IMR-90 (cell line): ENCODE measurements at places on chromosomes 1 and 21. TPM values are rescaled to one million over a fixed set of nuclear protein-coding genes. Genes with fewer than 3 reads are reported as not detected.

Gene NUP210L
- 0.02 TPM in 1 of 2 replicates, not detected in the other for polyA plus RNA-seq

Gene TSPEAR
- not detected in 2 replicates for polyA plus RNA-seq

Gene DPYD
- 7.2 and 9.3 TPM in 2 replicates for polyA plus RNA-seq

Gene ZBTB48
- 17.5 and 19.7 TPM in 2 replicates for polyA plus RNA-seq

Gene RHOU
- 0.27 and 0.44 TPM in 2 replicates for polyA plus RNA-seq

Gene NHLH1
- polyA plus RNA-seq: 0.14 and 0.26 TPM in 2 replicates

Gene CTSE
- not detected in 2 replicates for polyA plus RNA-seq

Gene KLF17
- polyA plus RNA-seq: 0.14 and 0.17 TPM in 2 replicates

Gene DUSP12
- polyA plus RNA-seq: 35.6 and 39.2 TPM in 2 replicates

Gene VWA5B1
- polyA plus RNA-seq: not detected in 2 replicates

Gene TTC39A
- polyA plus RNA-seq: 0.62 and 0.79 TPM in 2 replicates

Gene COL9A2
- 1.3 and 1.6 TPM in 2 replicates for polyA plus RNA-seq

Gene SH3GLB1
- 25.1 and 36.5 TPM in 2 replicates for polyA plus RNA-seq

Gene OR2L2
- not detected in 2 replicates for polyA plus RNA-seq

Gene TESK2
- polyA plus RNA-seq: 1.1 and 1.3 TPM in 2 replicates

GRCh38 chr21:37866027-37866426, 50.2 kb downstream of the KCNJ6 start:
- DNase-seq: no peak

GRCh38 chr1:172252321-172252720, 168.2 kb upstream of the C1orf105 start:
- DNase-seq: no peak

DNA sequence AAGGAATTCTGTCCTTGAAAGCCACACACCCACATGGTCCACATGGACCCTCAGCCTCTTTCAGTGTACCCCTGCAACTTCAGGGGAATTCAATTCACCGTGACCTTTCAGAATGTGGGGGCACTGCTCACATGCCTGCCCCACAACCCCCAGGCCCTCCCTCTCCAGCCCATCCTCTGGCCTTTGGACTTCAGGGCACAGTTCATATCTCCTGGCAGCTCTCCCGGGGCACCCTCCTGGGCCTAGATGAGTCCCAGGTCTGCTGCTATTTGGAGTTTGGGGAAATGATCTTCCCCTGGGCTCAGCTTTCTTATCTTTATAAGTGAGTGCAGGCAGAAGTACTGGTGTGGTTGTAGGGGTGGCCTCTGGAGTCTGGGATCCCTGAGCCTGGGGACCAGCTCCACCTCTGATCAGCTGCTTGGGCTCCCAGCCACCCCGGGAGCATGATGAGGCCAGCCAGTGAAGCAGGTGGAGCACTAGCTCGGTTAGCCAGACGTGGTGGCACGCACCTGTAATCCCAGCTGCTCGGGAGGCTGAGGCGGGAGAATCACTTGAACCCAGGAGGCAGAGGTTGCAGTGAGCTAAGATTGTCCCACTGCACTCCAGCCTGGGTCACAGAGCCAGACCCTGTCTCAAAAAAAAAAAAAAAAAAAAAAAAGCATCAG, 15.8 kb downstream of the C1orf167 start:
- DNase-seq: no peak

DNA sequence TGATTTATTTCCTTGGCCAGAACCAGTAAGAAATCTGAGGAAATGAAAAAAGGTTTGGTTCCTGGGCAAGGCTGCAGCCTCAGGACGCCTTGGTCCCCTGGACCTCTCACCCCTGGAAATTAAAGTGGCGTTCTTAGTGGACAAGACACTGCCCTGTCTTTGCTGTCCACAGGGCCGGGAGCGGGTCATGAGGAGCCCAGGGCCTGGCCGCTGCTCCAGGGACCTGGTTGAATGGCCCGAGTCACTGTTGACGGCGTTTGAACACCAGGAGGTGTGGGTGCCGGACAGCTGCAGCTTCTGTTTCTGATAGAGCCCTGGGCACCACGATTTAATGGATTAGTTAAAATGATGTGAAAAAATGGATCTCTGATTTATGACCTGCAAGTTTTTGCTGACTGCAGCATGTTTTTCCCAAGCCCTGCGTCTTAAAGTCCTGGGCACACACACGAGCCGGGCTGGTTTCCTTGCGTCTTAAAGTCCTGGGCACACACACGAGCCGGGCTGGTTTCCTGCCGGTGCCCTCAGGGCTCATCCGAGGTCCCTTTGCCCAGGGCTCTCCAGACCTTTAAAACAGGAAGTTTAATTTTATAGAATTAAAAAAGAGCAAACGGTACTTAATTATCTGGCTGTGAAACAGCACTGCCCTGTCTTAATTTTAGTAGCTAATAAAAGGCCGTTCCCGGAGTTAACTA, 74.1 kb upstream of the ACTRT2 start:
- no peak for DNase-seq

DNA sequence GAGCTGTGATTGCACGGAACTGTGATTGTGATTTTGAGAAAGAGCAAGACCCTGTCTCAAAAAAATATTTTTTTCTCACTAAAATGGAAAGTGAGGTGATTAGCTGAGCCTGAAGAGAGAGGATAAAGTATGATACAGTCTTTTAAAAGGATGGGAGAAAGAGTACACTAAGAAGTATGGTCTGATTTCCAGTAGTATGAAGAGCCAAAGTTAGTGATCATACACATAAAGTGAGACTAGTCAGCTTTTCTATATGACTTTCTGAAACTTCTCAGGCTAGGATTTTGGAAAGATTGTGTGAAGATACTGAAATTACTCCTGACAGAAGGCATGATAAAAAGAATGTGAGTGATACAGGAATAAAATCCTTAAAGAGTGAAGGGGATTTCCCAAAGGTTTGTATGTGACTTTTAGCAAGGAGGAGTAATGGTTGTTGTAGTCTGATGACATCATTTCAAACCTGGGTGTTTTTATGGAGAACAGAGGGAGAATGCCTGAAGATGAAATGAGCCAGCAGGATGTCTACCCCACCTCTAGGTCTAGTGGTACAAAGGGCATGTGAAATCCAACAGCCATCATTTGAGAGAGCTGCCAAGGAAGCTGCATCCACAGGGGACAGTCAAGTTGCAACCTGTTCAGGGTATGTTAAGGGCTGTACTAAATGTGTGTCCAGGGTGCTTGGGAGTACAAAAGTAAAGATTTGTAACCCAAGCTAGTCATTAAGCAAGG, 157.7 kb downstream of the PIK3R3 start:
- peak; percentile 68 for DNase-seq

GRCh38 chr21:44946254-44947041, 6.6 kb downstream of the SLX9 start:
- no peak for DNase-seq

GRCh38 chr1:6185151-6185550, 5.0 kb upstream of the CHD5 start:
- DNase-seq: peak; percentile 82

- peak; percentile 69 for DNase-seq
Observed at GRCh38 chr1:35715568-35716002, 3.1 kb downstream of the C1orf216 start.

DNA sequence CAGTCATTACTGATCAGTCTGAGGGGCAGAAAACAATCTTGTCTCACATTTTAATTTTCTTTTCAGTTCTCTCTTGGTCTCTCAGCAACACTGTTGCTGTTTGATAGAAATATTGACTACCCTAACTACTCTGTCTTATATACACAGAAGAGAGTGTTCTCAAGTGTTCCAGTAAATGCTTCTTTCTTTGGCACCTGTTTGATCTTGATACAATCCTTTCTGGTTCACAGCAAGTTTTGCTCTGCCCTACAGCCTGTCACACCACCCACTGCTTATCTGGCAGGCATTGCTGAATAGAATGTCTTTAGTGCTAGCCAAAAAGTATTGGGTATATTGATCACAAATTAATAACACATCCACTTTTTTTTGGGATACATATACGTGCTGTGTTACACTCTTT, 75.7 kb upstream of the WLS start:
- no peak for DNase-seq

DNA sequence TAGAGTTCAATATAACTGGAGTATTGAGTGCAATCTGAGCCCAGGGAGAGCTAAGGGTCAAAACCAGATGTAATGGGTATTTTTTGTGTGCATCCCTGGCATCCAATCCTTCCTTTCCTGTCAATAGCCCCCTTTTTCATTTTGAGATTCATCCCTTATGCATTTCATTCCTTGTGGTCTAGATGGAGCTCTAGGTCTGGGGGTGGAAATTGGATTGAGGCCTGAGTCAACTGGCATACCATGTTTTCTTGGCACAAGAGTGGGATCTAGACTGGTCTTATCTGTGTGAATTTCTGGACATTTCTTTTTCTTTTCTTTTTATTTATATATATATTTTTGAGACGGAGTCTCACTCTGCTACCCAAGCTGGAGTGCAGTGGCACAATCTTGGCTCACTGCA, 67.3 kb upstream of the RAB3GAP2 start:
- no peak for DNase-seq

DNA sequence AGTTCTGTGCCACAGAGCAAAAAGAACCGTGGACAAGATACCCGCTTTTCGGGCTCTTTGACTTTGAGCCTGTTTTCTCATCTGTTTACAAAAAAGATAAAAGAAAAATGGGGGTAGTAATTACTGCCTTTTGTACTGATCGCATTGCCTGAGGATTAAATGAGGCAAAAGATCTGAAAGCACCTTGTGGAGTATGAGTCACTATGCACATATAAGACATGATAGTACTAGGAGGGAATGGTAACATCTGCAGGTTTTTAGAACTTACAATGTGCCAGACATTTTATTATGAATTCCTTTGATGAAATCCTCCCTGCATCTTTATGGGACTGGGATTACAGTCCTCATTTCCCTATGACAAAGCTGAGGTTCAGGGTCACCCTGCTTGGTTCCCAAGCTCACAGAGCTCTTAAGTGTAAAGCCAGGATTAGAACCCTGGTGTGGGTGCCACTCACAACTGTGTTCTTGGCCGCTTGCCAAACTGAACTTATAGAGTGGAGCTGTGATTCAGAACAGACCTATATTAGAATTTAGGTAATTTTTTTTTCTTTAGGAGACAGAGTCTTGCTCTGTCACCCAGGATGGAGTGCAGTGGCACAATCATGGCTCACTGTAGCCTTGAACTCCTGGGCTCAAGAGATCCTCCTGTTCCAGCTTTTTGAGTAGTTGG, 1.8 kb downstream of the DISC1 start:
- peak; percentile 37 for DNase-seq

DNA sequence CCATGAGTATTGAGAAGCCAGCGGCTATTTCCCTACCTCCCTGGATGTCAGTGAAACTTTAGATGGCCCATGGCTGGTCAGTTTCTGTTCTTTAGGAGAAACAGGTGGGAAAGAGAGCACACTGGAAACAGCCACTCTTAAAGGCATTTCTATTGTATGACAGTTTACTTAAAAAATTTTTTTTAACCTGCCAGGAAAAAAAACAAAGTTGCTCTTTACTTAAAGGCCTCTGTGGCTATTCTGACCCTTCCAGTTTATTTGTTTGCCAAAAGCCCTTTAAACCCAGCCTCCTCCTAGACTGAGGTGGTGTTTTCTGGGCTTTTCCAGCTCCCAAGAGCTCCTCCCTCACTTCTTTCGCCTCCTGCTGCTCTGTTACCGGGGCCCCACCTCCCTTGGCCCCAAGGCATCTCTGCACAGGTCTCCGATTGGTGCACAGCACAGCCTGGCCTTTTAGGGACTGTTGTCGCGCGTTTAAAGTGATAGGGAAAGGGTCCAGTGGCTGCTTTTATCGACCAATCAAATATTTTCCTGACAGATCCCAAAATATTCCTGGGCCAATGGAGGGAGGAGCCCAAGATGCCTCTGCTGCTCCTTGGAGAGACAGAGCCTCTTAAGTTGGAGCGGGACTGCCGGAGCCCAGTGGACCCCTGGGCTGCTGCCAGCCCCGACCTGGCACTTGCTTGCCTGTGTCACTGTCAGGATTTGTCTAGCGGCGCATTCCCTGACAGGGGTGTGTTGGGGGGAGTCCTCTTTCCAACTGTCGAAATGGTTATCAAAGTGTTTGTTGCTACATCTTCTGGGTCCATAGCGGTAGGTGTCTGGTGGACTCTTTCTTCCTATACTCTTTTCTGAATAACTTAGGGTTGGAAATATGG, at the start of gene SH3BGR:
TSS of gene SH3BGR (plus strand) at position 639 of the 875 bp plus-strand sequence. CDS start at position 766, 127 bp downstream.
- no peak for DNase-seq

- DNase-seq: no peak
Observed at GRCh38 chr1:67307251-67308060, at the start of gene IL12RB2. TSS of gene IL12RB2 (plus strand) at chr1:67307873. CDS start at chr1:67320369, 12,496 bp downstream.

- DNase-seq: no peak
Observed at GRCh38 chr1:93433407-93433961, 14.4 kb upstream of the FNBP1L start.

DNA sequence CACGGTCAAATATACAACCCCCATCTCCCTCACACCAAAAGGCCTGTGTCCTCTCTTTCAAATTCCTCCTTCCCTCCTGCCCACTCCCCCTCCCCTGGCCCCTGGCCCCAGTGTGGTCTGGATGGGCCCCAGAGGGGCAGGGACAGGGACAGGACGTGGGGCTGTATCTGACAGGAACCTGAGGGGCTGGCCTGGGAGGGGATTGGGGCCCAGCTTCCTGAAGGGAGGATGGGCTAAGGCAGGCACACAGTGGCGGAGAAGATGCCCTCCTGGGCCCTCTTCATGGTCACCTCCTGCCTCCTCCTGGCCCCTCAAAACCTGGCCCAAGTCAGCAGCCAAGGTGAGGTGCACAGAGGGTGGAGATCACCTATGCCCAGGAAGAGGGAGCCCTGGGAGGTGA, at the start of gene MPL:
TSS of gene MPL (plus strand) at position 231 of the 400 bp plus-strand sequence. CDS start at position 262, 31 bp downstream.
- no peak for DNase-seq

DNA sequence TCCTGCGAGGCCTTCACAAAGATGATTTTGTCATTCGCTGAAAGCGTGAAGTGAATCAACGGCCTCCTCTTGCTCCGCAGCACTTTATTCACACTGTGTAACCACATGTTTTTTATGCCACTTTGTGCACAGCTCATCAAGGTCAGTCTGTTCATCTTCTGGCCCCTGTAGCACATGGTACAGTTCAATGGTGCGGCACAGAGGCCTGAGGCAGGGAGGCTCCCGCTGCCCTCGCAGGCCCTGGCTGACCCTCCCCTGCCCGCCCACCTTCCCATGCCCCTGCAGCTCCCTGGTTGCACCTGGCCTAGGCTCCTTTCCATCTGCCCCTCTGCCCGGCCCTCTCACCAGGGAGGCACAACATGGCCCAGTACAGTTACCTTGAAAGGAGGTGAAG, 87.5 kb downstream of the CD247 start:
- no peak for DNase-seq

- DNase-seq: no peak
Observed at GRCh38 chr1:204616641-204617040, 68.9 kb downstream of the LRRN2 start.

DNA sequence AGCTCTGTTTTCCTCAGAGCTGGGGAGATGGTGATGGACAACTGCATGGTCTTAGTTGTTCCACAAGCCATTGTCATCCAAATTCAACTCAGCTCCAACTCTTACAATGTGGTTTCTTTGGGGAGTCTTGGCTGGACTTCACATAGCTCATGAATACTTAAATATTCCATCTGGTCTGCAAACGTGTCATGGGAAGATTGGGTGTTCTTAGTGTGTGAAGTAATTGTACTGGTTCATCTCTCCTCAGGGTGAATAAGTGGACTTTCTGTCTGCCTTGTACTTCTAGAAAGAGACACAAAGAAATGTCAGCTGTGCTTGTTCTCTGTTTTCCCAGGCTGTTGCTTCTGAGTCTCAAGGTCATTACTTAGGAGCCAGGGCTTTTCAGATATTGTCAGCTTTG, 106.6 kb downstream of the VPS13D start:
- peak; percentile 7 for DNase-seq
